ENCODE measurements at places on chromosomes 5 and 9.

- no peak for DNase-seq
Observed at GRCh38 chr9:91803970-91804752, 145.9 kb downstream of the ROR2 start.

DNA sequence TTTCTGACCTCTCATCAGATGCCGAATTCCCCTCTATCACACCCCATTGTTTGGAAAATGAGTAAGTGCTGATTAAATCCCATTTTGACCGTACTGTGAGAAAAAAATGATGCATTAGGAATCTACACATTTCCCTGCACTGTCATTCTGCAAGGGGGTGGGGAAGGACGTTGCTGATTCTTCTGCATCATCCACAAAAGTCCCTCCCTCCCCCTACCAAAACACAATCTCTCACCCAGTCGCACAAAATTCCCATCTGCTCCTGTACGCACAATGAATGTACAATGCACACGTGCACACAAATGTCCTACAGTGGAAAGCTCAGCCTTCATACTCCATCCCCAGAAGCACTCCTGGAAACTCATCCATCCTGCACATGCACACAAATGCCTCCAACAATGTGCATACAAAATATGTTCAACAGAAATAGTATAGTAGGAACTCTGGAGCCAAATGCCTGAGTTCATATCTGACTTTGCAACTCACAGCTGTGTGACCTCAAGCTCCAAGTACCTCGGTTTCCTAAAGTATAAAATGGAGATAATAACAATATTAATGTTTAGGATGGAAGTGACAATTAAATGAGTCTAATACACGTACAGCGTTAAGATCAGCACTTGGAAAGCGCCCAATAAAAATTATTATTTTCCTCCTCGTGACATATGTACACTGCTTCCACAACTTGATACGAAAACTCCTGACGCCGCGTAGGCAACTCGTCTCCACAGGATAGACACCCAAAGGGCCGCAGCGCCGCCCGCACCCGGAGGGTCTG, 809 bp downstream of the TNIP1 start:
- no peak for DNase-seq

DNA sequence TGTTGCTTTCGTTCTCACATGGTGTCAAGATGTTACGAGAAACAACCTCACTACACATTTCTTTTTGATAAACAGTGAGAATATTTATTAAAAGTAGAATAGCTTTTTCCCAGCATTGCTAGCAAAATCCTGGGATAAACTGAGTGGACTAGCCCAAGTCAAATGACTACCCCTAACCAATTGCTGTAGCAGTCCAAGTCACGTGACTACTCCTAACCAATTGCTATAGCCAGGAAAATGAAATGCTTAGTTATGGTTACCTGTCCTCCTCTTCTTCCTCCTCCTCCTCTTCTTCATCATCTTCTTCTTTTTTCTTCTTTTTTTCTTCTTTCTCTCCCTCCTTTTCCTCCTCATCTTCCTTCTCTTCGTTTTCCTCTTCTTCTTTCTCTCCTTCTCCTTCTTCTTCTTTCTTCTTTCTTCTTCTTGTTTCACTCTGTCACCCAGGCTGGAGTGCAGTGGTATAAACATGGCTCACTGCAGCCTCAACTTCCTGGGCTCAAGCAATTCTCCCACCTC, 85.4 kb downstream of the PDE8B start:
- no peak for DNase-seq

GRCh38 chr9:73210886-73211666, 59.4 kb downstream of the ANXA1 start:
- DNase-seq, result no peak

GRCh38 chr5:73028991-73029595, 73.3 kb downstream of the FCHO2 start:
- DNase-seq, result no peak
